DMS 273 treated with DMSO at 0.1 percent for 48 hours (cell line): ENCODE measurements at places on chromosomes 5 and 9.

DNA sequence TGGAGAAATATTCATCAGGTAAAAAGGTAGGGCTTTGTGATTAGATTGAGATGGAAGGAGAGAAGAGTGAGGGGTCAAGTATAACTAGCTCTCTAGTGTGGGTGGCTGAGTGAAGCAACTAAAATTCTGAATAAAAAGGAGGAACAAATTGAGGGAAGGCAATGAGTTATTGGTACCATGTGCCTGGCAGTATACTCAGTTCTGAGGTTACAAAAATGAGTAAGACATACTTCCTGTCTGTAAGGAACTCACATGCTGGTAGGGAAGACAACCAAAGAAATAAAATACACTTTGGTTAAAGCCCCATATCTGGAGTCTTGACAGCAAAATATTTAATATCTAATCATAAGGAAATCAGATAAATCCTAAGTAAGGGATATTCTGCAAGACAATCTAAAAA is 476.8 kb upstream of the C9orf72 start:
- DNase-seq = no peak

DNA sequence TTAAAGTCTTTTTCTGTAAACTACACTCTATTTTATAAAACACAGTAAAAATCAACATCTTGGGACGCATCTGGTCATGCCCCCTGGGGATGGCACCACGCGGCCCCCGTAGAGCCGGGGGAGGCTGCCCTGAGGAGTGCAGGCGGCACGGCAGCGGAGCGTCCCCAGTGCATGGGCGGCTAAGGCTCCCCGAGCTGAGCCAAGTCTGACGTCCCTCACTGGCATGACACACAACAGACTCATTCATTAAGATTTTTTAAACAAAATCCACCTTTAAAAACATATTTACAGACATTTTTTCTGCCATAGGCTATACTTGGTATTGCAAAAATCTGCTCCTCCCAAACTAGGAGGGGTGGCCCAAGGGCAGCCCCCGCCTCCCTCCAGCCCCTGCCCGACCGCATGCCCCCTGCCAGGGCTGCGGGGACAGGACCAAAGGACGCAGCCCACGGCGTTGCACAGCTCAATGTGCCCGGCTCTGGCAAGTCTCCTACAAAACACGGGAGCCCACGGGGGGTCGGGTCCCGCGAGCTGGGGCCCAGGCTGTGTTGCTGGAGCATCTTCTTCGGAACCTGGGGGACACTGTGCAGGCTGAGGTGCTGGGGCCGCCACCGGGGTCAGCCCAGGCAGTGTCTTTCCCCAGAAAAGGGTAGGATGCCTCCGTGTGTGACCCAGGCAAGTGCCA is 11.8 kb upstream of the SEC16A start:
- no peak for DNase-seq

DNA sequence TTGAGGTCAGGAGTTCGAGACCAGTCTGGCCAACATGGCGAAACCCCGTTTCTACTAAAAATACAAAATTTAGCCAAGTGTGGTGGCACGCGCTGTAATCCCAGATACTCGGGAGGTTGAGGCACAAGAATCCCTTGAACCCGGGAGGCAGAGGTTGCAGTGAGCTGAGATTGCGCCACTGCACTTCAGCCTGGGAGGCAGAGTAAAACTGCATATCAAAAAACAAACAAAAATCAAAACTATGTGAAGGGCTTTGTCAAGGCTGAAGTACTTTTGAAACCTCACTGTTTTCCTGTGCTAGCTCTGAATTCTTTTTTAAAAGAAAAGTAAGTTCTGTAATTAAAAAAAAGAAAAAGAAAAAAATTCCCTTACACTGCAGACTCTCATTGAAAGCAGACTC is 65.1 kb upstream of the KLF4 start:
- no peak for DNase-seq

GRCh38 chr5:151718646-151719045 is 31.9 kb upstream of the SPARC start:
- no peak for DNase-seq

DNA sequence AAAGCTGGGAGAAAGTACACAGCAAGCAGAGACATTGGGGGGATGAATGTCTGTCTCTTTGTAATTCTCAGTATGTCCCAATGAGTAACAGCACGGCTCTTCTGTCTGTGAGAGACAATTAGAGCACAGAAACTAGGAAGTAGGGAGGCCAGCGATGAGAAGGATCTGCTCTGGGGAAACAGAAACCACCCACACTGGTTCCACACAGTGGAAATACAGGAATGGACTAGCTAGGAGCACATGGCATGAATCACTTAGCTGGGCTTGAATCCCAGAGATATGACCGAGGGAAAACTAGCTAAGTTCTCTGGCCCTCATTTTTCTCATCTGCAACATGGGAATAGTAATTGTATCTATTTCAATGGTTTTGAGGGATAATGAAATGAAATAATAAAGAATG is 895.9 kb downstream of the TLE4 start:
- no peak for DNase-seq

GRCh38 chr9:133331221-133331620 is 4.8 kb downstream of the SURF6 start:
- no peak for DNase-seq

DNA sequence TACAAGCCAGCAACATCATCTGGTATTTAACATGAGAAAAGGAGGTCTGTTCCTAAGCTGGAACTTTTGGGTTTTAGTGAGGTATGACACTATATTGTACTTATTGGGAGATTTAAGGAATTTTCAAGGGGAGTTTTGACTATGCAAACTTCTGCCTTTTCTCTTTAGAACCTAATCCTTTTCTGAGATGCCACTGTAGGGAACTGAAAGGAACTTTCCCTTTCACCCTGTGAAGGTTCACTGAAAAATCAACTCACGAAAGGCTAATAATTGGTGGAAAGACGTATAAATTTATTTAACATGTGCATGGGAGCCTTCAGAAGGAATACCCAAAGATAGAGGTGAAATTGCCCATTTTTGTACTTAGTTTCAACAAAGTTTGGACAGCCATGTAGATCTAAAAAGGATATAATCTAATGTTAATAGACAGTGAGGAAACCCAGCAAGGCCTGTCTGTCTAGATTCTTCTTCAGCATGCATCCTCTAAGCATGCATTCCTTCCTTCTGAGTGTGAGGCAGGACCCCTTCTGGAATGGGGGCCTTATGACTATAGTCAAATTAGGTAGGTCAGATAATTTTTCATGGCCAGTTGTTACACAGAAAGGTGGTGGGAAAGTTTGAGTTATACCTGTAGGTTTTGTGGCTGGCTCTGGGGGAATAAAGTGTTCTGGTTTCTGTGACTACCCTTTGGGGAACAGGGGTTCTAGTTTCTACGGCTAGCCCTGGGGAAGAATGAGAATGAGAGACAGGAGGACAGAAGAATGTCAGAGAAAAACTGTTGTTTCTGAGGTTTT is 200.3 kb downstream of the C9orf152 start:
- no peak for DNase-seq

GRCh38 chr9:27276193-27277030 is 20.5 kb downstream of the EQTN start:
- peak; percentile 16 for DNase-seq

DNA sequence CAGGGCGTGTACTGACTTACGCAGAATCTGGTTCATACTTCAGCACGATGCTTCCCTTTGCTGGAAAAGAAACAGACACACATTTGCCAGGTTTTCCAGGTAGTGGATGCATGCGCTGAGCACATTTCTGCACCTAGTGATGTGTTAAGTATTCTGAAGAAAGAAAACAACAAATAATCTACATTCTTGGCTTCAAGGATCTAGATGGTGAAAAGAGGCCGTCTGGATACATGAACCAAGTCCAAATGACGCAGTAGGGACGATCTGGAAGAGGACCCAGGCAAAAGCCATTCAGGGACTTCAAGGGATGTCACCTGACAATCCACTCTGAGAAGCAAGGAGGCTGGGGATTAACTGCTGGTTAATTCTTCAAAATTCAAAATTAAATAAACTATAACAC is 30.4 kb downstream of the NSUN2 start:
- DNase-seq = no peak

- DNase-seq = no peak
Measured at GRCh38 chr9:97633859-97634490, 354 bp downstream of the NCBP1 start.

DNA sequence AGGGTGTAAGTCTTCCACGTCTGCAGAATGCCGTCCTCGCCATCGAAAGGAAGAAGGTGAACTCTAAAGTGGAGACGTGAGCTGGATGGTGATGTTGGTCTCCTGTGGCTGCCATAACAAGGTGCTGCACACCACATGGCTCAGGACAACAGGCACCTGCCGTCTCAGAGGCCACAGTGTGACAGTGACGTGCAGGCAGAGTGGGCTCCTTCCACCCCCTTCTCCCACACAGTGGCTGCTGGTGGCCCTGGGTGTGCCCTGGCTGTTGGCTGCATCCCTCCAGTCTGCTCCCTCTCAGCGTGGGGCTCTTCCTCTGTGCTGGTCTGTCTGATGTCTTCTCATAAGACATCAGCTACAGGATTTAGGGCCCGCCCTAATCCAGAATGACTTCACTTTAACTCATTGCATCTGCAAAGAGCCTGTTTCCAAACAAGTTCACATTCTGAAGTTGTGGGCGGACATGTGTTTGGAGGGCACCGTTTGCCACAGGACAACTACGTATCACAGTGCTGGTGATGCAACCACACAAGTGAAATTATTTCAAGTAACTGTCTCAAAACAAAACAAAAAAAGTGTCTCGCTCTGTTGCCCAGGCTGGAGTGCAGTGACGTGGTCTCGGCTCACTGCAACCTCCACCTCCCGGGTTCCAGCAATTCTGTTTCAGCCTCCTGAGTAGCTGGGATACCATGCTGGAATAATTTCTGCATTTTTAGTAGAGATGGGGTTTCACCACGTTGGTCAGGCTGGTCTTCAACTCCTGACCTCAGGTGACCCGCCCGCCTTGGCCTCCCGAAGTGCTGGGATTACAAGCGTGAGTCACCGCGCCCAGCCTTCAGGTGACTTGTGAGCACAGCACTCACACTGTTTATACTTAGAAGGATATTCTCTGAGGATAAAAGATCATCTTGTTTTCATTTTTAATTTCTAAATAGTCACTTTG is 31.2 kb upstream of the CLPTM1L start:
- no peak for DNase-seq

GRCh38 chr9:20562051-20562450 is 60.2 kb downstream of the MLLT3 start:
- no peak for DNase-seq

DNA sequence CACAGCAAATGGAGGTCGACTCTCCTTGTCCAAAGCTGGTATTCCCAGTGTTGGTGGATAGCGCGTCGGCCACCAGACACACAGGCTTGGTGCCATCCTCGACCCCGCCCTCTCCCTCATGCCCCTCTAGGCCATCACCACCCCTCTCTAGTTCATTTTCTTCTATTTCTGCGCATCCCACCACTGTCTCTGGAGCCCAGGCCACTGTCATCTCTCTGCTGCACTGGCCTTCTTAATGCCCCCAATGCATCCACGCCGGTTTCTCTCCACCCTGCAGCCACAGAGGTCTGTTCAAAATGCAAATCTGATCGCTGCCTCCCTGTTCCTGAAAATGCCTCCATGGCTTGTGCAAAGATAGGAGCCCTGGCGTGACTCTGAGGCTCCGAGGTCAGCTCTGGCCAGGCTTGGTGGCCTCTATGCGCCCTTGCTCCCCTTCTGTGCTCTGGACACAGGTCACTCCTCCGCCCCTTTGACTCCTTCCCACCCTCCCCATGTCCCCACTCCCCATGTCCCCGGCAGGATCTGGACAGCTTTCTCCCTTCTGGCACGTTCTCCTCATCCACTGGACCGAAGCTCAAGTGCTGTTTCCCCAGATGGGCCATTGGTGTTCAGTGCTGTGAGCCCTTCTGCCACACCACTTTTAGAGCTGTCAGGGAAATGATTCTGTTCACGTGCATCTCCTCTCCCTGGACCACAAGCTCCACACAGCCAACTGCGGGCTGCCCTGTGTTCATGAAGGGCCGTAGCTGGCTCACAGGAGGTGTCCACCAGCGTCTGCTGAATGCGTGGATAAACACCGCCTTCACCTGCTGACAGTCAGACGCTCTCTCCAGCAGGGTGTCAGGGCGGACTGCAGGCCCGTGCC is 59.5 kb upstream of the RNF130 start:
- DNase-seq = no peak

DNA sequence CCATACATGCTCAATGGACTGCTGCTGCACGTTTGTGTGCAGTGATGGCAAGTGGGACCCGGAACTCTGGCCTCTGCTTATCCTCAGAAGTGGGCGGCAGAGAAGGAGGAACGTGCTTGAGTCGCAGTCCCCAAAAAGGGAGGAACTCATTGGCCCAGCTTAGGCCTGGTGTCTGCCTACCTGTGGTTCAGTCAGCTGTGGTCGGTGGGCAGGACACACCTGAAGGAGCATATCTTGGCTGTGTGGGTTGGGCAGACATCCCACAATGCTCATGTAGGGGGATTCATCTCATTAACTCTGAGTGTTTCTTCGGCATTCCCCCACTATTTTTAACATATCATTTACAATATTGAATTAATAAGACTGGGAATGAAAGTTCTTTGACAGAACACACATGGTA is 122.9 kb upstream of the IL12B start:
- no peak for DNase-seq
